Activated CD8-positive, alpha-beta memory T cell treated with anti-CD3 and anti-CD28 coated beads, Interleukin-2, amount 10 ng/mL, durations not matched to agents 7 days and 5 days (primary cell): ENCODE measurements at places on chromosomes 5 and 9. TPM values are rescaled to one million over a fixed set of nuclear protein-coding genes. Genes with fewer than 3 reads are reported as not detected.
A peak's percentile ranks its signal among the peaks of the same experiment; 100 is the strongest.

DNA sequence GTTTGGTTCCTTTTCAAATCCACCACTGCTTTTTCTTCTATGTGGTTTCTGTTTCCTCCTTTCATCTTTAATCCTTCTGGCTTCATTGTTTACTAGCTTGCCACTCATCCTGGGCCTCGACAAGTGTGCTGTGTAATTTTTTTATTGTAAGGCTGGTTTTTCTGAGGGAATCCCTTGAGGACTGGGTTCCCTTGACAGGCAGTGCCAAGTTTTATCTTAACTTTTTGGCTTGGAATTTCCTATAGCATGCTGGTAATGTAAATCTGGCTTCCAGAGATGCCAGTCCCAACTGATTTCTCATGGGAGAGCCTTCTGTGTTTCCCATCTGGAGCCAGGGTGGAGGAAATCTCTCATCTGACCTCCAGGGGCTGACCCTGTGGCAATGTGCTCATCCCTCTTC lies 184.7 kb downstream of the ROR2 start:
- H3K36me3 ChIP-seq = no peaks in the 10 kb centered on the region
- H3K4me3 ChIP-seq = no peak overlapping the region
- H3K4me1 ChIP-seq = no peaks in the 10 kb centered on the region

Gene FOXD4L5
- 0.18 TPM for total RNA-seq

DNA sequence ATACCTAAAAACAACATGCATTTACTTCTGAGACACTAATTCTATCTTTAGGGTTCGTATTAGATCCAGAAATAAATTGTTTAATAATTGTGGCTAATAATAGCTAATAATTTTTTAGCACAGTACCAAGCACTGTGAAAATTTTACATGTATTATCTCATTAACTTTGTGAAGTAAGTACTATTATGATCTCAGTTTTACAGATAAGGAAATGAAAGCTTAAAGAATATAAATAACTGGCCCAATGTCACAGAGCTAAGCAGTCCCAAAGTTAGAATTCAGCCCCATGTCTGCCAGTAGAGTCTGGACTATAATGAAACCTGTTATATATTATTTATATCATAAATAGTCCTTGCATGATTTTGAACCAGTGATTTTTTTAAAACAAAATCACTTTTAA lies 163.3 kb downstream of the NIPBL start:
- no peak for DNase-seq
- H3K36me3 ChIP-seq = peaks cover 9% of the 10 kb centered on the region
- no peak overlapping the region for H3K4me3 ChIP-seq
- no peaks in the 10 kb centered on the region for H3K27me3 ChIP-seq

DNA sequence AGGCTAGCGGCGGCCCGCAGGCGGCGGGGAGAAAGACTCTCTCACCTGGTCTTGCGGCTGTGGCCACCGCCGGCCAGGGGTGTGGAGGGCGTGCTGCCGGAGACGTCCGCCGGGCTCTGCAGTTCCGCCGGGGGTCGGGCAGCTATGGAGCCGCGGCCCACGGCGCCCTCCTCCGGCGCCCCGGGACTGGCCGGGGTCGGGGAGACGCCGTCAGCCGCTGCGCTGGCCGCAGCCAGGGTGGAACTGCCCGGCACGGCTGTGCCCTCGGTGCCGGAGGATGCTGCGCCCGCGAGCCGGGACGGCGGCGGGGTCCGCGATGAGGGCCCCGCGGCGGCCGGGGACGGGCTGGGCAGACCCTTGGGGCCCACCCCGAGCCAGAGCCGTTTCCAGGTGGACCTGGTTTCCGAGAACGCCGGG lies 253 bp downstream of the SLC12A2 start:
- peaks cover 53% of the 10 kb centered on the region for H3K4me1 ChIP-seq
- no peak overlapping the region for H3K27ac ChIP-seq
- DNase-seq = no peak
- H3K27me3 ChIP-seq = no peaks in the 10 kb centered on the region
- H3K4me3 ChIP-seq = peak overlapping the region; percentile 82

GRCh38 chr5:1291611-1292080 lies 3.2 kb downstream of the TERT start:
- H3K27me3 ChIP-seq = peaks cover 12% of the 10 kb centered on the region
- no peak for DNase-seq
- H3K36me3 ChIP-seq = peaks cover 5% of the 10 kb centered on the region
- H3K4me1 ChIP-seq = peaks cover 2% of the 10 kb centered on the region

Gene KLHL9
- total RNA-seq = 15.4 TPM

DNA sequence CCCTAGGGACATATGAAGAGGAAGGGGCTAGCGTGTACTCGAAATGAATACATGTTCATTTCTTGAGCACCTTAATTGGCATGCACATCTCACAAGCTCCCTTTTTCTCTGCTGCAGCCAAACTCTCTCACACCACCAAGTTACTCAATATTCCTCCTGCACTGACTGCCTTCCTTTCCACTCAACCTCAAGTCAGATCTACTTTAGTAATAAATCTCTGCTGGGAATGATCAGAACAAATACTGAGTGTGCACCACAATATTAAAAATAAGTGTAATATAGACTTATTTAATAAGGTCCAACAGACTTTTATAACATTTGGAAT lies 995.8 kb upstream of the WWC1 start:
- no peaks in the 10 kb centered on the region for H3K36me3 ChIP-seq
- DNase-seq = no peak
